NCI-H748 treated with DMSO at 0.1 percent for 48 hours (cell line): ENCODE measurements at places on chromosomes 3 and 15.

GRCh38 chr3:178202194-178202593 is 334.0 kb upstream of the KCNMB2 start:
- DNase-seq = peak; percentile 40

DNA sequence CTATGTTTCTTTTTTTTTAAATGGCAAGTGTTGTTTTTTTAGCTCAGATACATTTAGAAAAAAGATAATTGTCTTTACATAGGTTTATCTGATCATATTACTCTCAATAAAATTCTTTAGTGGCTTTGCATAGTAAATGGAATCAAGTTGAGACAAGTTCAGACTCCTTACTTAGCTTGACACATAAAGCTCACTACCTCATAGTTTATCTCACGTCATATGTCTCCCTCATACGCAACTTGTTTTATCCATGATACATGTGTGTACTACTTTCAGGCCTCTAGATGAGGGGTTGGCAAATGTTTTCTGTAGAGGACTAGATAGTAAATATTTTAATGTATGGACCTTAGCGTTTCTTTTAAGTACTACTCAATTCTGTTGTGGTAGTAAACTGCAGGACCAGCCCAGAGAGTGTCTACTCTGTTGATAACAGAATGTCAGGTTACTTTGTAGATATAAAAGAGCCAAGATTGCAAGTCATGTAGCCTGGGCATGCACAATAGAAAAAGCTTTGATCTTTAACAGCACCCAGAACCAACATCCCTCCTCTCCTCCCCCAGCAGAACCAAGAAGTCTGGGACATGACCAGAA is 28.2 kb upstream of the MGA start:
- no peak for DNase-seq

DNA sequence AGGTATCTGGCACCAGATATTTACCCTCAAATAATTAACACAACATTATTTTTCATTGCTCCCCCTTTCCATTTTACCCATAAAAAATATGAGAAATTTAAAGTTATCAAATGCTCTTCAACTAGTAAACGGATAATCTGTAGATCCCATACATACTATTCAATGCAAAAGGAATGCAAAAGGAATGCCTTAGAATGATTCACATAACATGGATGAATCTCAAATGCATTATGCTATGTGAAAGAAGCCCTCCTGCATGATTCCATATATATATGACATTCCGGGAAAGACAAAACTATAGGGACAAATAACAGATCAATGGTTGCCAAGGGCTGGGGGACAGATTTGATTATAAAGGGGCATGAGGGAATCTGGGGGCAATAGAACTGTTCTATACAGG is 195.7 kb downstream of the STT3B start:
- no peak for DNase-seq

- DNase-seq = no peak
Observed at GRCh38 chr15:51846463-51847230, 17.2 kb downstream of the TMOD3 start.

DNA sequence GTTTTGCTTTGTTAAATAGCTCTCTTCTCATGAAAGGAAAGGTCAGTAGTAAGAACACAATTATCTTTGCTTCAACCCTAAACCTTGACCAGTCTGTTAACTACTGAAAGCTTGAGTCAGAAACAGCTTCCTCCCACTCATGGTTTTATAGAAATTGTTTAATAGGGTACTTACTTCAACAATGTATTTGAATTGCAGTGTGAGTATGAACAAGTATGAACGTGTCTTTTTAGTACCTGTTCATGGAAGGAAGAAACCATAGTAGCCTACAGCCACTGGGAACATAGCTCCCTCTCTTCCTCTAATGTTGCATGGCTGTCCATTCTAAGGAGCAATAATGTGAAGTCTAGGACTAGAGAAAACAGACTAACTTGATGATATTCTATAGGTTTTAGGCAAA is 311.0 kb downstream of the MCTP2 start:
- DNase-seq = no peak

DNA sequence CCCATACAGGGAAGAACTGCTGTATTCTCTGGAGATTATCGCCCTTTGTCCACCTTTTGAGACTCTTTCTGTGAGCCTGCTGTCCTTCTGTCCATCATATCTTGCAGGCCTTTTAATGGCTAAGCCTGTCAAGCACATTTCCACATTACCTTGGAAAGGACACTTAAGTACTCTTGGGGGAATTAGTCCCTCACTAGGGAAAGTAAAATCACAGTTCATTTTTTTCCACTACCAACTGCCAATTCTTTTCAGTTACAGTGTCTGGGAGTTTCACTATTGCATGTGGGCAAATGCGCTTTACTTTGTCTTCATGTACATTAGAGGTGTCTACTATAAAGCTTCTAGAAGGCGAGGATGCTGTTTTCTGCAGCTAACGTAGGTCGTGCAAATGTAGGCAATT is 242.1 kb downstream of the NSUN3 start:
- DNase-seq = no peak

GRCh38 chr3:146088840-146089239 is 72.1 kb downstream of the PLOD2 start:
- DNase-seq = no peak

DNA sequence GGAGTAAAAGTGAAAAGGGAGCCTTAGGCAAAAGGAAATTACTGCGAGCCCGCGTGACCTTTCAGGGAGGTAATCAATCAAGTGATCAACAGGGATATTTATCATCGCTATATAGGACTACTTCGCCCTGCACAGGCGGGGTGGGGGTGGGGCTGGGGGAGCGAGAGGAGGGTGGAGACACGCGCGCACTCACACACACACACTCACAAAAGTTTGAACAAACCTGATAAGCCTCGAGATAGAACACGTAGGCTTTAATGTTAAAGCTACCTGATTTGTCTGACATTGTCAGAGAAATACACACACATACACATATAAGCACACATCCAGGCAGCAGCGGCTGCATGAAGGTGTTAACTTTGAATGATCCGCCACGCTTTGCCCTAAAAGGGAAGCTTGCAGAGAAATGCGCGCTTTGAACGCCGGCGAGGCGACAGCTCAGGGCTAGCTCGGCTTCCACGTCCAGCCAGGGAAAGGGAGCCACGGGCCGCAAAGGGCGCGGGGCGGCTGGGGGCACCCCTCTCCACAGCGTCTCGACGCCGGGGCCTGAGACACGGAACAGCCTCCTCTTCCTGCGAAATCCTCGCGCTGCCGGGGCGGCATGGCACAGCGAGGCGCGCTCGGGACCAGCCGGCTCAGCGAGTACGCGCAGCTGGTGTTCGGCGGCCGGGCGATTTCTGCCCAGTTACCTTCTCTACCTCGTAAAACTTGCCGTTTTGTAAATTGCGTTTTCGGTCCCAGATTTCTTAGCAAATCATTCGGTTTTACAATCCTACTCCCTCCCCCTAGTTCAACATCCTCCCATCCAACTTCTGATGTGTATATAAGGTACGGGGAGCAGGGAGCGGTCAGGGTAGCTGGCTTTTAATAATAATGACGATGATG is 4.8 kb upstream of the MECOM start:
- peak; percentile 20 for DNase-seq

DNA sequence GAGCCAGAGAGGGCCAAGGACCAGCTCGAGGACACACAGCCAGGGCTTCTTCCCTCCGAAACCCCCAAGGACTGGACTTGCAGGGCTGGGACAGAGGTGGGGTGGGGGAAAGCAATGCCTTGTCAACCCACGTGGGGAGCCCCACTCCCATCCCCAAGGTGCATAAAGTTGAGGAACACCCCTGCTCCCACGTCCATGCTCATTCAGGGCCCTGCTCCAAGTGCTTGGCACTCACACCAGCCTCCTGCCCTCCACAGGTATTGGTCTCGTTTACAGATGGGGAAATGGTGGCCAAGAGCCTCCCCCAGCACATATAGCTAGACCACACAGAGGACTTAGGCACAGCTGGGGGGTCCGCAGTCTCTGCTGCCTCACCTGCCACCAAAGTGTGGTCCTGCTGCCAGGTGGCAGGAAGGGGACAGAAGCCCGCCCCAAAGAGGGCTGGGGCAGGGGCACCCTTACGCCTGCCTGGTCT is 50.5 kb upstream of the CSPG4 start:
- no peak for DNase-seq

GRCh38 chr15:45548753-45549520 is 26.4 kb upstream of the SLC30A4 start:
- no peak for DNase-seq
